ACHN (cell line): ENCODE measurements at places on chromosomes 12 and 14.

DNA sequence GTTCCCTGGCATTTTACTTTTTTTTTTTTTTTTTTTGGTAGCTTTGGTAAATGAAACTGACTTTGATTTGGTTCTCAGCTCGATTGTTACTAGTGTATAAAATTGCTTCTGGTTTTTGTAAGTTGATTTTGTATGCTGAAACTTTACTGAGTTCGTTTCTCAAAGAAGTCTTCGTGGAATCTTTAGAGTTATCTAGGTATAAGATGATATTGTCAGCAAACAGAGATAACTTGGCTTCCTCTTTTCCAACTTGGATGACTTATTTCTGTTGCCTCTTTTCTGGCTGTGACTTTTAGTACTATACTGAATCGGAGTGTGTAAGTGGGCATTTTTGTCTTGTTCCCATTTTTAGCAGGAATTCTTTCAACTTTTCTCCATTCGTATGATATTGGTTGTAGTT lies 28.1 kb downstream of the USP15 start:
- no peak for DNase-seq

DNA sequence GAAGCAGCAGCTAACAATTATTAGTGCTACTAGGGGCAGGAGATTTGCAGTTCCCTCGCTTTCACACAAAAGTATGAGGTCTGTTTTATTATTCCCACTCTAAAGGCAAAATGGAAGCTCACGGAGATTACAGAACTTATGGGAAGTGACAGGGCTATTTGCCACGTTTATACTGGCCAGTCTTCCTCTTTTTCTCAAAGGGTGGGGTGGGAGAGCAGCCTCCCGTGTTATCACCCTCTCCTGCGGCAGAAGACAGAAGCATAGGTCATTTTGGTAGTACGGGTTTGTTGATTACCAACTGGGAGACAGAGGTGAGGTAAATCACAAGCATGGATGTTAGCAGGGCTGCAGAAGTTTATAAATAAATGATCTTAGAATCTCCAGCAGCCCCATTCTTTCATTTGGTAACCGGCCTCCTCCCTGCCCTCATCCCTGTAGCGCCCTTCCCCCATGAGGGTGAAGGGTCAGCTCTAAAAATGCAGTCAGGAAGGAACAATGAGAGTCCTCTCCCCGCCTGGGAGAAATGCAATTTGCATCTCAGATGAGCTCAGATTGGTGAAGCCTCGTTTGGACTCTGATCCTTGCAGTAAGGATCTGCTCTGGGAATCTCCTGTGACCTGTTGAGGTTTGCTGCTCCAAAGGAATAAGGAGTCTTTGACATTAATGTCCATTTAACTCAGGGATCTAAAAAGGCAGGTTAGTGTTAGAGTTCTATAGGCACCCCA lies 44.7 kb upstream of the SINHCAF start:
- DNase-seq: no peak

DNA sequence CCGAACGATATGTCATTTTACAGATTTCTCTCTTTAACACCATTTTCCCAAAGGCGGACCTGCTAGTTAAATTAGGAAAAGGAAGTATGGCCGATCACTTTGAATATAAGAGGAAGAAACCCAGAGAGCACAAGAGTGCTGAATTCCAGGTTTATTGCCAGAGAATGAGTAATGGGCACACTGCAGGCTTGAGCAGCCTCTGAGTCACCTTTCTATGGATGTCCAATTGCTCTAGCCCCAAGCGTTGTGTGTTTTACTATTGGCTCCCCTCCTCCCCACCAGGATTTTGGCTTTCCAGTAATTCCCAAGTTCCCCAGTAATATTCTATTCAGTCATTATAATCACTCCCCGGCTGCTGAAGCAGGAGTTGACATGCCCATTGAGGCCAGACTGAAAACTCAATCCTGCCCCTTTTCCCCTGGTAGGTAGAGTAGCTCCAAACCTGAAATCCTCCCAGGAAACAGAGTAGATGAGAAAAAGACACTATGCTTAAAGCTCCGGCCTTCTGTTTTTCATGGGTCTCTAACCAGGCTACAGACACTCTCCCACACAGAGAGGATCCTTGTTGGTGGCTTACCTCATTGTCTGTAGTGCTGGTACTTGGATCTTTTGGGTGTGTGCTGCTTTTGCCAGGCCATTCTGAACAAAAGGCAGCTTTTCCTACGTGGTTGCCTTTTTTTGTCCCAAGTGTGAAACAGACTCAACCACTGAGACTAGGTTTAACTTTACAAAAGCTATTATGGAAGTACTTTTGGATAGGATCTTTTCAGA lies 704.3 kb upstream of the FLRT2 start:
- DNase-seq: peak; percentile 27

DNA sequence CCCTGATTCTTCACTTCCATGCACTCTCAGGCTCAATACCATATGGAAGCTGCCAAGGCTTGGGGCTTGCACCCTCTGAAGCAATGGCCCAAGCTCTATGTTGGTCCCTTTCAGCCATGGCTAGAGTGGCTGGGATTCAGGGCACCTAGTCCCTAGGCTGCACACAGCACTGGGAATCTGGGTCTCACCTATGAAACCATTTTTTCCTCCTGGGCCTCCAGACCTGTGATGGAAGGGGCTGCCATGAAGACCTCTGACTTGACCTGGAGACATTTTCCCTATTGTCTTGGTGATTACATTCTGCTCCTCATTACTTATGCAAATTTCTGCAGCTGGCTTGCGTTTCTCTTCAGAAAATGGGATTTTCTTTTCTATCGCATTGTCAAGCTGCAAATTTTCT lies 124.0 kb downstream of the NTS start:
- DNase-seq: no peak

- peak; percentile 44 for DNase-seq
Measured at GRCh38 chr12:96985515-96986362, 78.7 kb downstream of the NEDD1 start.

GRCh38 chr14:64926398-64926995 lies 12.2 kb downstream of the CHURC1 start:
- DNase-seq: no peak
